ENCODE measurements at places on chromosomes 7 and 10. TPM values are rescaled to one million over a fixed set of nuclear protein-coding genes. Genes with fewer than 3 reads are reported as not detected.

DNA sequence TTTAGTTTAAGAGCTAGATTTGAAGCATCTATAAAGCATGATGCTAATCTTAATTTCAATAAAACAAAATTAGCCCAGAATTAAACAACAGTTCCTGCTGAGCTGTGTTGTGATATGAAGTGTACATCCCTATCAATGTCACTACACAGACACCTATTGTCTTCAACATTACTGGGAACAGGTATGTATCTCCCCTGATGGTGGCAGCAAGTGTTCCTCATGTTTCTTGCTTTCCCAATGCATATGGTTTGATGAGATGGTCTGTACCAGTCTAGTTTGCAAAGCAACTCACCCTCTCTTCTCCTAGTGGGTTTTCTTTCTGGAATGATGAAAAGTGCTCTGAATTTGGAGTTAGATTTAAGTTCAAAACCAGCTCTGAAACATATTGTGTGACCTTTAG is 38.1 kb downstream of the TSPAN12 start:
- H3K27ac ChIP-seq = no peak overlapping the region
- no peaks in the 10 kb centered on the region for H3K27me3 ChIP-seq
- no peaks in the 10 kb centered on the region for H3K4me1 ChIP-seq
- H3K4me3 ChIP-seq = no peak overlapping the region
- DNase-seq = no peak
- H3K36me3 ChIP-seq = no peaks in the 10 kb centered on the region

DNA sequence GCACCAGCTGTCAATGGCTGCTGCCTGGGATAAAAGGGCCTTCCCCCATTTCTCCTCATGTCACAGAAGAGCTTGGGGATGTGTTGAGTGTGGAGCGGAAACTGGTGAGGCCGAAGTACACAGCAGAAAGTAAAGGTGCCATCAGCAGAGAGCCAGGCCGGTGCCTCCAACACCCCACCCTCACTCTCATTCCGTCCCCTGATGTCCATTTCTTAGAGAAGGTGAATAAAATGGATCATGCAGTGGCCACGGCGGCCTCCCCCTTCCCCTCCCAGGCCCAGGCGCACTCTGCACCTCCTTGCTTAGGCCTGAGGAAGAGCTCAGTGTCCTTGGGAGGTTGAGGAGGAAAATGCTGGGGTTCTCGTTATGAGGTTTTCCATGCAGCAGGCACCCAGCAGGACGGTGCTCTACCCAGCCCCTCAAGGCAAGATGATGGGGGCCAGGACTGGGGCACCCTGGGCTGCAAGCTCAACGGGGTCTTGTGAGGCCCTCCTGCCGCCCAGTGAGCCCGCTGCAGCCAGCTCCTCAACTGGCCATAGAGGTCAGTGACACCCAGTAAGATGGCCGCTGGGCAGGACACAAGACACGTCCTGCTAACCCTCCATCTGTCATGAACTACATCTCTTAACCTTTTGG is 163.9 kb downstream of the ADARB2 start:
- no peak for DNase-seq
- H3K36me3 ChIP-seq = no peaks in the 10 kb centered on the region
- H3K4me3 ChIP-seq = no peak overlapping the region
- H3K27me3 ChIP-seq = no peaks in the 10 kb centered on the region
- no peak overlapping the region for H3K27ac ChIP-seq

Gene IDI2
- not detected for total RNA-seq

Gene OPALIN
- not detected for total RNA-seq

Gene SPDYE5
- 0.09 TPM for total RNA-seq

DNA sequence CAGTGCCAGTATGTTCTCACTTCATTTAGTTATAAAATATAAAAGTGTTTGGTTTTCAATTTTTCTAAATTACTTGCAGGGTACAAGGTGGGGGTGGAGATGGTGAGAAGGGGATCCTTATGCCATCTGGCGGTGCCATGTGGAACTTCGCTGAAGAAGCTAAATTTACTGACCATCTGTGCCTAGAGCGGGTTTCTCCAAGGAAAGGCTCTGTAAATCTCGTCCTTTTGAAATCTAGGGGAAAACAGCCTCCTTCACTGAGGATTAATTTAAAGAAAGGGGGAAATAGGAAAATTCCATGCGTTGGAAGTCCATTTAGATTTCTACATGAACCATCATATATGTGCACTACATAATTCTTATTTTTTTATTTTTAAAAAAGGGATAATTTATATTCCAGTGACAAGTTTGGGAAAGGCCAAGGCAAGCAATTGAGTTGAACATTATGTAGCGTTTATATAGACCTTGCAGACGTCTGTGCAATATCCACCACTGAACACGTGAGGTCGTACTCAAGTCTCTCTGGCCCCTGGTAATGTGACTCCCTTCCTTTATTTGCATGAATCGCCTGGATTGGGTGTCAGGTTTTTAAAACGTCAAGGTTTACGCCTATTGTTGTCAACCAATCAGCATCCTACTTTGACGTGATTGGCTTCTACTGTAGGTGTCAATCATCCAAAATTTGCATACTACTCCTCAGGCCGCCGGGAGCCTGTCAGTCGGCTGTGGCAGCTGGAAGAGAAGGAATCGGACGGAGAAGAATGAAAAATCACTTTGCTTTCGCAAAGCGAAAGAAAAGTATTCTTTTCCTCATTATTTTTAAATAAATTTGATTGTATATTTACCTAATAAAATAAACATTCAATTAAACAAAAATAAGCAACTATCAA is 297.1 kb upstream of the NFE2L3 start:
- no peak overlapping the region for H3K27ac ChIP-seq
- no peak for DNase-seq
- H3K27me3 ChIP-seq = peaks cover 86% of the 10 kb centered on the region
- H3K4me1 ChIP-seq = peaks cover 28% of the 10 kb centered on the region
- H3K4me3 ChIP-seq = no peak overlapping the region
- H3K36me3 ChIP-seq = no peaks in the 10 kb centered on the region

Gene SEMA3C
- total RNA-seq = 0.41 TPM

Measured in natural killer cell (primary cell).